ENCODE measurements at places on chromosomes 6 and 20.

DNA sequence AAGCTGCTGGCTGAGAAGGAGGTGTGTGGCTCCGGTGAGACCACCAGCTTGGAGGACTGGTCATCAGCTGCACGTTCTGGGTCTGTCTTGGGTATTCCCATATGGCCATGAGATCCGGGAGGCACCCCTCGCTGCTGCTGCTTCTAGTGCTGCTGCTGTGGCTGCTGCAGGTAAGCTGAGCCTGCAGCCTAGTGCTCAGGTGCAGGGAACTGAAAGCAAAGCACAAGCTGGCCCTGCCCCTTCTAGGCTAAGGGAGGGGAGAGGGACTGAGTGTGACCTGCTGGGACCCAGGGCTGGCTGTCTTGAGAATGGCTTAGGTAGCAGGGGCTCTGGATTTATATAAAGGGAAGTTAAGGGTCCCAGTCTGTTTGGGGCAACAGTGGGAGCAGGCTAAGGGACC, 403 bp downstream of the CDH26 start:
- no peak for DNase-seq

GRCh38 chr20:63183422-63184146, 32.3 kb downstream of the YTHDF1 start:
- peak; percentile 58 for DNase-seq

GRCh38 chr20:20782755-20783154, 70.3 kb upstream of the RALGAPA2 start:
- DNase-seq = no peak

- peak; percentile 58 for DNase-seq
These were observed 37.9 kb downstream of the NEDD9 start for GRCh38 chr6:11194356-11195218.

DNA sequence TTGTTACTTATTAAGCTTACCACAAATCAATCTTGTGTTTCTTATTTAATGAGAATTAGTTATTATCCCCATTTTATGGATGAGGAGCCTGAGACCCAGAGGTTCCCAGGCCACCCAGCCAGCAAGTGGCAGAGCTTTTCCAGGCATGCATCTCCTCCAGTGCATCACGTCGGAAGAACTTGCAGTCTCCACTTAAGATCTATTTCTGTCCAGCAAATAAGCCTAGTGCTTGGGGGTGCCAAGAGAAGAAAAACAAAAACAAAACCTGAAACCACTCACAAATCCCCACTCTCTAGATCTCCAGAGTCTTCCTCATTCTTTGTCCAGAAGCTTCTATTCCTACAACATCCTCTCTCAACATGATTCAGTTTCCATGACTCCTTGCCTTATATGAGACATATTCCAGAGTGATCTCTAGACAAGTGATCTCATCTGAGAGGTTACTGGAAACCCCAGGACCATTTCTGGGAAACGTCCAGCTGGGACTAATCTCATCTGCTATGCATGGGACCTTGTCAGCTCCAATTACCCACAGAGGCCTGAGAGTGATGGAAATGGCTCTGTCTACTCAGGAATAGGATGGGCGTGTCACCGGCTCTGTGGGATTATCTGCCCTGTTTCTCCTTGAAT, 4.1 kb downstream of the GUCA1B start:
- DNase-seq = no peak

- no peak for DNase-seq
These were observed 14.8 kb upstream of the MDGA1 start for GRCh38 chr6:37712508-37712907.

- peak; percentile 73 for DNase-seq
These were observed at the start of gene CLIC1 for GRCh38 chr6:31736021-31736767. Gene CLIC1, minus strand, starts transcription at chr6:31736530. Its CDS starts 230 bp downstream, at chr6:31736300.

DNA sequence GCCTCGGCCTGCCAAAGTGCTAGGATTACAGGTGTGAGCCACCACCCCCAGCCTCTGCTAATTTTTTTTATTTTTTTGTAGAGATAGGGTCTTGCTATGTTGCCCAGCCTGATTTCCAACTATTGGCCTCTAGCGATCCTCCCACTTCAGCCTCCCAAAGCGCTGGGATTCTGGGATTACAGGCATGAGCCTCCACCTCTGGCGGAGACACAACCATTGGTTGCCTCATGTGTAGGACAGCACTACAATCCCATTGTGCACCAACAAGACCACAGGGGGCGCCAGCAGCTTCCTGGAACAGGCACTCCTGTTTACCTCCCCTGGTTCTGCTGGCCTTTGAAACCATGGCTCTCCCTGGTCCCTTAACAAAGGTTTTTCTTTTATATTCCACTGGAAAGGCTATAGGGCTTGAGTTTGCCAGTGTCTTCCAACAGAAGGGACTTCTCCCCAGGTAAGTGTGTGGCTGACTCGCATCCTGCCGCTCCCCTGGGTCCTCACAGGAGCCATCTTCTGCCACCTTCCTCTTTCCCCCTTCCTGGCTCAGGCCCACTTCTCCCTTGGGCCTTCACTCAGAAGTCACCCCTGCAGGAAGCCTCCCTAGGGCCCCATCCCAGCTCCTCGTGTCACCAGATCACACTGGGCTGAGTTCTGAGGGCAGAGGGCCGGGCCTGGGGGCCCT, 39.2 kb upstream of the TLDC2 start:
- peak; percentile 98 for DNase-seq

DNA sequence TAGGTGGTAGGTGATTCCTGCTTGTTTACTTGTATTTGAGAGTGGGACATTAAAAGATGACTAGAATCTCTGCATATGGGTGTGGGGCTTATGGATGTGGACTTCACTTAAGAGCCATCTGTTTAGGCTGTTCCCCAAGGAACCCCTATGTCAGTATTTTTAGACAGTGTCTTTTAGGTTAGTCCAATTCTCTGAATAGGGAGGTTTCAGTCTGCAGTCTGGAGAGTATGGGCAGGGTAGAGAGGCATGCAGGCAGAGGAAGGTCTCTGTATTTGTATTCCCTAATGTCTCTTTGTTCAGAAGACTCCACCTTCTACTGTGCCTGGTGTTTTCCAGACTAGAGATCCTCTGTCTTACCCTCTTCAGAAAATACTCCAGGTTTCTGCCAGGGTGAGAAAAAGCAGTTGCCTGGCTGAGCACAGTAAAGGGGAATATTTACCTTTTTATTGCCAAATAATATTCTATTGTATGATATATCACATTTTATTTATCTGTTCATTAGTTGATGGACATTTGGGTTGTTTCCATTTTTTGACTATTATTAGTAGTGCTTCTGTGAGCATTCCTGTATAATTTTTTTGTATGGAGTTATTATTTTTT, 19.1 kb downstream of the SLX4IP start:
- no peak for DNase-seq

DNA sequence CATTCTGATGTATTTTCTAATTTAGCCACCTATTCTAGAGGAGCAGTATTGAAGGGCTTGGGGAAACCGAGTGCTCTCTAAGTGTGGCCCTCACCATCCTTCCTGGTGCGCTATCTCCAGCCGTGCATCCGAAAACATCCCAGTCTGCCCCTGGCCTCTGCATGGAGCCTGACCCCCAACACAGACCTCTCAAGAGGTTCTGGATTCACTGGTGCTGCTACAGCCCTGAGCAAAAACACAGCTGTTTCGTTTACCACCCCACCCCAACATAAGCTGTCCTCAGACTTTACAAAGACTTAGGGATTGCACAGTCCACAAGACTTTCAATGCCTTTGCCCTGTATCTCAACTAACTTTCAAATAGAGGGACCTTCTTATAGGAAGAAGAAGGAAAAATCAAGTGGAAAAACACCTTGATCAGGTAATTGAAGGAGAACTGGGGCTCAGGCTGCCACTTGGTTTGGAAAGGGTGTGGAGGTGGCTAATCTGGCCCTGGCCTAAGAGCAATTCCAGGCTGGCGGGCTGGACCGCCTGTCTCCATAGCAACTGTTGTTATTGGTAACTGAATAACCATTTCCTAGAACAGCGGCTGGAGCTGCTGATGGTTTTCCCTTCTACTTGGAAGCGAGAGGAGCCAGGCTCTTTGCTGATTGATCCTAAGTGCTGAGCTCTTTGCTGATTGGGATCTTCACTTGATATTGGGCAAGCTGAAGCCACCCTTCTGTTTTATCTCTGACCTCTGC, 90.2 kb upstream of the TOX2 start:
- DNase-seq = no peak

DNA sequence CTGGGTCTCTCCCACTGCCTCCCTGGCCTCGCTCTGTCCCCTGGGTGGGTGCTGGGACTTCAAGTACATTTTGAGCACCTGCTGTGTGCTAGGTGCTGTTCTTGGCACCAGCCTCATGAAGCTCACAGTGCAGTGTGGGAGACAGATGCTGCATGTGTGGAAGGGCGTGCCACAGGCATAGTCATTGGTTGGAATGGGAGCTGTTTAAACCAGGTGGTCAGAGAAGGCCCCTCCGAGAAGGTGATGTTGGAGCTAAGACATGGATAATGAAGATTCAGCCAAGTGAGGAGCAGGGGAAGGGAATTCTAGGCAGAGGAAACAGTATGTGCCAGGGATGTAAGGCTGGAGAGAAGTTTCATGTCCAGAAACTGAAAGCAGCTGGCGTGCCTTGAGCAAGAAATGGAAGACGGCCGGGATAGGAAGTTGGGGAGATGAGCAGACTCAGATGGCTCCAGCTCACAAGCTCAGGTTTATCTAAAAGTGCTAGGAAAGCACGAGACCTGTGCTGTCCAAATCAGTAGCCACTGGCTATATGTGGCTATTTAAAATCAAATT, 9.9 kb downstream of the LPIN3 start:
- no peak for DNase-seq

DNA sequence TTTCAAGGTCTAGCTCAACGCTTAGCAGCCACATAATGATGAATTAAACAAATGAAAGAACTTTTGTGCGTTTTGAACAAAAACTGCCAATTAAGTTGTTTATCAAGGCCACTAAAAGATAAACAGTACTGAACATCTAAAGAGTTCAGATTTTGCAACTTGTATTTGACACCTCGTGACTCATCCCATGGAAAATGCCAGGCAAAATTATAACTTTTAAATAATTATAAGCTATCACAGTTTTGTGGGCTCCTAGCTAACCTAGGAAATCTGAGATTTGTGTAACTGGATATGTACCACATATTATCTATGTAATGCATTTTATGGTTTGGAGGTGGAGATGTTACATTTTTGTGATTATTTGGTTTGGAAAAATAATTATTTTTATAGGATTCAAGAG, 9.6 kb upstream of the BAG2 start:
- no peak for DNase-seq

DNA sequence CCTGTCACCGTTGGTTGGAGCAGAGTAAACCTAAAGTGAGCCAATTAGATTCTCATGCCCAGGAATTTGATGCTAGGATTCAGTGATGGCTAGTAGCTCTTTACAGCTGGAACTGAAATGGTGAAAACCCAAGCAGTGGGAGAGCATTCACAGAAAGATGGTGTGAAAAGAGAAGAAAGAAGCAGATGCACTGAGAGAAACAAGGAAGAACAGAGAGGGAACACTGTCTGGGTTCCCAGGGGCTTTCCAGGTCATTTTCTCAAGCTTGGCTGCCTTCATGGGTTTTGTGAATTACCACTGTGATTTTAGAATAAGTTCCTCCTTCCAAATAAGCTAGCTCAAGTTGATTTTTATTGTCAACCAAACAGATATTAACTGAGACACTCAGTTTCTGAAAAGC, 104.1 kb upstream of the AKIRIN2 start:
- DNase-seq = no peak

- DNase-seq = no peak
These were observed 4.1 kb upstream of the SLC2A10 start for GRCh38 chr20:46705378-46705729.

GRCh38 chr20:48737434-48738093, 90.2 kb downstream of the PREX1 start:
- no peak for DNase-seq

- no peak for DNase-seq
These were observed 33.3 kb downstream of the CPNE5 start for GRCh38 chr6:36805917-36806316.

Measured in trophoblast cell (in vitro differentiated cells and primary cell).